ENCODE measurements at places on chromosomes 7 and 10. TPM values are rescaled to one million over a fixed set of nuclear protein-coding genes. Genes with fewer than 3 reads are reported as not detected.

GRCh38 chr10:13234172-13234571 lies at the start of gene UCMA:
UCMA (minus strand) TSS chr10:13234374; CDS start chr10:13234258, 116 bp downstream.
- no peak for DNase-seq

EMX2 gene
- not detected for polyA plus RNA-seq

TMEM176A gene
- 21.3 TPM for polyA plus RNA-seq

GRCh38 chr7:130758429-130759056 lies 24.5 kb upstream of the KLF14 start:
- DNase-seq: peak; percentile 71

DNA sequence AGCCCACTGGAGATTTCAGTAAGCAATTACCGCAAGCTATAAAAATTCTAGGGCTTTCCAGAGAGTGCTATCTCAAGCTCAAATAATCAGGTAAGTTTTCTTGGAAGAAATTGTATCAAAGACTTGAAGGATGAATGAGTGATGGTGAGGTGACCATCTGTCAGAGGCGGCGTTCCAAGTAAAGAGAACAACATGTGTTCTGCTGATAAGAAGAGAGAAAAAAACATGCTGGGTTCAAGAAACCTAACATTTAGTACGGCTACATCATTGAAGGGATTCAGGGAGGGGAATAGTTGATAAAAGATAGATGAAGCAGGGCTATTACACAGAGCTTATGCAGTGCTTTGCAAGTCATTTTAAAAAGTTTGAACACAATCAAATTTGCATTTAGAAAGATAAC lies 100.7 kb downstream of the GNAI1 start:
- DNase-seq: no peak

RAB19 gene
- polyA plus RNA-seq: 0.24 TPM

All from lung (tissue), 17 donors.